ENCODE measurements at places on chromosomes 11 and 22. TPM values are rescaled to one million over a fixed set of nuclear protein-coding genes. Genes with fewer than 3 reads are reported as not detected.

DNA sequence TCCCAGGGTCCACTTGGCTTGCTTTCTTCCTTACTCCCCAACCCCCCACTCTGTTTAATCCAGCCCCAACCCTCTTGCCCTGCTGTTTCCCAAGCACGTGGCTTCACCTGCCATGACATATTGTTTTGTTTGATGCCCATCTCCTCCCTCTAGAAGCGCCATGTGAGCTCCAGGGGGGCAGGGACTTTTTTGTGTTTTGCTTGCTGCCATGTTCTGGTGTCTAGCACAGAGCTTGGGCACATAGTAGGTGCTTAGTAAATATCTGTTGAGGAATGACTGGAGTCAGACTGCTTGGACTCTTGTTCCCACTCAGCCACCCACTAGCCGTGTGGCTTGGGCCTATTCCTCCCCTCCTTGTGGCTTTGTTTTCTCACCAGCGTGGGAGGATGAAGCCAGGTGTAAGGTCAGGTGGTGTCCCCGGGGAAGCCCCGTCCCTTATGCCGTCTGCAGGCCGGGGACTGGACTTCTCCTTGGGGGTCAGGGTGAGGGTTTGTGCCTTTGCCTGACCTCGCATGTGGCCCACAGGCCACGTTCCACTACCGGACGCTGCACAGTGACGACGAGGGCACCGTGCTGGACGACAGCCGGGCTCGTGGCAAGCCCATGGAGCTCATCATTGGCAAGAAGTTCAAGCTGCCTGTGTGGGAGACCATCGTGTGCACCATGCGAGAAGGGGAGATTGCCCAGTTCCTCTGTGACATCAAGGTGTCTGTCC lies 3.8 kb downstream of the AIP start:
- DNase-seq: no peak

DNA sequence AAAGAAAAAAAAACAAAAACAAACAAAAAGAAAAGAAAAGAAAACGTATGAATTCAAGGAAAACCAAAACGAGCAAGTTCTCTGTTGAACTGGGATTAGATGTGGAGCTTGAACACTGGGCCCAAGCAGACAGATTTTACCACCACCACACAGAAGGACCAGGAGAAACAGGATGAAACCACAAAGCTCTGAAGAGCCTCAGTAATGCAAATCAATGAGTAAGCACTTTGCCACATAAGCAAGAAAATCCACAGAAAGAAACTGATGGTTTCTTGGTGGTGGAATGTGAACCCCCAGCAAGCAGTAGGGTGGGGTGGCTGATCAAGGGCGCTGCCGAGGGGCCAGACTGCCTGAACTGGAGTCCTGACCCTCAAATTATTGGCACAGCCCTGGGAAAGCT lies 50.9 kb upstream of the NFRKB start:
- no peak for DNase-seq

DNA sequence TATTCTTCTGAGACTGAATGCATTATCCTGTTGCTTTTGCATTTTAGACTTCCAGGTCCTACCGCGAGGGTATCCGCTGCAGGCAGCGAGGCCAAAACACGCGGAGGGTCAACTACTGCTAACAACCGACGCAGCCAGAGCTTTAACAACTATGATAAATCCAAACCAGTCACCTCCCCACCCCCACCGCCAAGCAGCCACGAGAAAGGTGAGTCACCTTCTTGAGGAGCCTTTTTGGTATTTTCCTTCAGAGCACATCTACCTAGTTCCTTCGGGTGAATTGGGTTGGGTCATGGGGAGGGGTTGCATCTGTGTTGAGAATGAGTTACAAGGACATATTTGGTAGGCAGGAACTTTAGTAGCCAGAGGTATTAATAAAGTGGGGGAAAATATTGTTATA lies 179.8 kb downstream of the NAV2 start:
- no peak for DNase-seq

C11orf16 gene
- total RNA-seq: not detected

LRRC4C gene
- total RNA-seq: not detected

GRCh38 chr11:18699848-18700261 lies 1.3 kb downstream of the TMEM86A start:
- DNase-seq: no peak

TM7SF2 gene
- total RNA-seq: 113 TPM

All from HT-29 (cell line).